ENCODE measurements at places on chromosomes 2 and 18. TPM values are rescaled to one million over a fixed set of nuclear protein-coding genes. Genes with fewer than 3 reads are reported as not detected.

The COL4A4 gene
- total RNA-seq = 8.9 TPM

The LRP1B gene
- total RNA-seq = 0.08 TPM

The KCNK3 gene
- total RNA-seq = 3.2 TPM

The SLC14A1 gene
- total RNA-seq = 22.1 TPM

The RAPGEF4 gene
- 3.7 TPM for total RNA-seq

The LCT gene
- not detected for total RNA-seq

The LINC00305 gene
- total RNA-seq = not detected

The MLPH gene
- 73.5 TPM for total RNA-seq

The DCDC2C gene
- total RNA-seq = not detected

The LRP2 gene
- total RNA-seq = 0.05 TPM

The ITGB1BP1 gene
- total RNA-seq = 75.6 TPM

The UBR3 gene
- total RNA-seq = 99.5 TPM

All from left ventricle myocardium inferior (tissue), 1 donor.